ENCODE measurements at places on chromosomes 7 and 10. TPM values are rescaled to one million over a fixed set of nuclear protein-coding genes. Genes with fewer than 3 reads are reported as not detected.
A peak's percentile ranks its signal among the peaks of the same experiment; 100 is the strongest.

GRCh38 chr10:22765660-22766547, 51.5 kb upstream of the PIP4K2A start:
- no peak for DNase-seq

GRCh38 chr7:134613623-134614347, 32.9 kb upstream of the BPGM start:
- DNase-seq: no peak

DNA sequence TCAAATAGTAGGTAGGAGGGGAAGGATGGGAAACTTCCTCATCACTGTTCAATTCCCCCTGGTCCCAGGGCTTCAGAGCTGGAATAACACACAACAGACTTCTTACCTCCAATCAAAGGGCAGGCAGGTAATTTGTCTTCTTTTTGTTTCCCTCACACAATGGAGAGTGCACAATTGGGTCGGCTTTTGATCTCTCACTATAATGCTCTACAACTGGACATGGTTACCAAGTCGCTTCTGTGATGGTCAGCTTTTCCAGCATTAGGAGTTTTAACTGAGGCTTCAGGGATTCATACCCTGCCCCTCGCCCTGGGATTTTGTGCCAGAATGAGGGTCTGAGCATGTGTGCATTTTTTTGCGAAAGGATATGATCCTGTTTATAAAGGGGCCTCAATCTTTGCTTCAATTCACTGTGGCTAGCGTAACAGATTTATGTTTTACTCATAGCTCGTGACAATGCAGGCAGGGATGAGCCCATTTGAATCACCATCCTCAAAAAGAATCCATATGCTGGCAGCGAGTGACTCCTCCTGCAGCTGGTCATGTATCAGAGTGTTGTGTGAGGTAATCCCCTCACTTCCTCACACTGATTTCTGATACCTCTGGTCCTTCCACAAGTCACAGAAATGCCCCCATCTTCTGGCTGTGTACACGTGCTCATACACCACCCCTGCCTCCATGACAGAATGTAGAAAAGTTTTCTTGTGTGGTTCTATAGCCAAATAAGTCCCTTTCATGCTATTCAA, 189.6 kb downstream of the CTTNBP2 start:
- no peak for DNase-seq

TLL2 gene
- total RNA-seq: not detected

DNA sequence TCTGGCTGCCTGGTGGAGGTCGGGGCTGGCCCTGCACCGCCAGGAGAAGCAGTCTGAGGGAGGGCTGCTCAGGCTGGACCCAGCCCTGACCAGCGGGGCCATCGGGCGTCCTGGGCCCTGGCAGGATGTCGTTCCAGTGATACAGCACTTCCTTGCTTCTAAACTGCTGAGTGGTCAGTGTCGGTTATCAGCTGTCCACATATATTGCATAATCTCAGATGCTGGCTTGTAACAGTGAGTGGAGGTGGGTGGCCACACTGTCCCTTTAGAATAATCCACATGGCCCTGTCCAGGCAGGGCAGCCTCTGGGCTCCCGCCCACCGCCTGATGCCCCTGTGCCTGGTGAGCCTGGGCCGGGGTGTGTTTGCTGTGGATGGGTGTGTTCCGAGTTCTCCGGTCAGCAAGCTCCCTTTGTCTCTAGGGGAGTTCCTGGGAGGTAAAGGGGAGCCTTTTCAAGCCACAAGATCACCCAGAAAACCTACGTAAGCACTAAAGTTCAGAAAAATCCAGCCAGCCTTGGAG, 86.1 kb downstream of the LHPP start:
- no peak for DNase-seq

DNA sequence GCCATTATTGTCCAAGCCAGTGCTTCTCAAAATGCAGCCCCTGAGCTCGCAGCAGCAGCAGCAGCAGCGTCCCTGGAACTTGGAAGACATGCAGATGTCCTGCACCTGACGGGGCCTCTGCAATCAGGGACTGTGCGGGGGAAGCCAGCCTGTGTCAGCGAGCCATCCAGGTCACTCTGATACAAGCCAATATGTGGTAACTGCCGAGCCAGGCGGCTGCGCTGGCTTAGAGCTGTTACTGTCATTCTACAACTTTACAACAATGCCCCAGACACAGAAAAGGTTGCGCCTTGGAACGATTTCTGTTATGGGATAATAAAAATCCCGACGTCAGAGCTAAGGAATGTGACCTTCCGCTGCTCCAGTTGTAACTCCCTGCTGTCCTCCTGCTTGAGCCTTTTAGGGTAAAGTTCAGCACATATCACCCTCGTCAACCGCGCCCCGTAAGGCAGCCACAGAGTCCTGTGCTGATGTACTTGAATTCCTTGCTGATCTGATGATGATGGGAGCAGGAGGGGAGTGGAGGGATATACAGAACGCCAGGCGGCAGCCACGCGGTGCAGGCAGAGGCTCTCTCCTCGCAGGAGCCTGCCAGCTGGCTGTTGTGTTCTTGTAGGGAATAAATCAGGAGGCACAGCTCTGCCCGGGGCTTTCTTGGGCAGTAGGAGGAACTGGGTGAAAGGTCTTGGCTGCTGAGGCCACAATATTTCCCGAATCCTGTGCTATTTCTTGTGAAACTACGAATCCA, 20.0 kb upstream of the CRYGN start:
- peak; percentile 81 for DNase-seq

KLF14 gene
- not detected for total RNA-seq

VWDE gene
- 0.90 TPM for total RNA-seq

DNA sequence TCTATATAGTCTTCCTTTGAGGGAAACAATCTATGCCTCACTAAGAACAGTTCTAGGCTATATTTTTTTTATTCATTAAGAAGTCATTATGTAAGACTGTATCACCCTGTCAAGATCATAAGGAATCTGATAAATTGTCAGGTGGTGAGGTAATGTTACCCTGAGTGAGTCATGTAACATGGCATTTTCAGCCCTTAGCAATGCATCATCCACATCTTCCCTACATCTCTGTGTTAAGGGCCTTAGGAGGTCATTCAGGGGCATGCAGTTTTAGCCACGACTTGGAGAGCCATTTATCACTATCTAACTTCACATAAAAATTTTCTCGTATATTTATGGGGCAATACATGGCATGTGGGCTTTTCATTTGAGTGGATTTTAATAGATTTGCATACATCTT, 924.5 kb upstream of the MBL2 start:
- DNase-seq: no peak

DNA sequence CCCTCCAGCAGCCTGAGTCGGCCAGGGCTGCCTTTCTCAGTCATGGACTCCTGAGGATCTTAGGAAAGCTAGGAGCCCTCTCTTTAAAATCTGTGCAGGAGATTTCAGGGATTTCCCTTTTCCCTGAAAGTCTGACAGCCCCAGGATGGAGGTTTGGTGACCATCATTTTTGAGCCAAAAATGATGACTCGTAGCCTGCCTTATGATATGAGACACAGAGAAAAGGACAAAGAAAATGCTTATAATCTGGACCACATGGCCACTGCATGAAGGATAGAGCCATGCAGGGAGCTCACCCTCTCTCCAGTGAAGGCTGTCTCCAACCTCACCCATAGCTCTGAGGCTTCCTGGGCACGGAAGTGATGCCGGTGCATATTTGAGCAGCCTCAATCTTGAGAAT, 106.6 kb upstream of the CHST15 start:
- no peak for DNase-seq

- no peak for DNase-seq
These were observed 31.8 kb upstream of the NKX6-2 start for GRCh38 chr10:132817701-132818211.

- no peak for DNase-seq
These were observed 606.4 kb downstream of the CNTNAP2 start for GRCh38 chr7:146722986-146723385.

GRCh38 chr10:79125092-79125491, 56.3 kb downstream of the ZMIZ1 start:
- no peak for DNase-seq

CAMK2B gene
- total RNA-seq: 0.17 TPM

GRCh38 chr10:9111976-9112375, 1057.5 kb downstream of the GATA3 start:
- DNase-seq: no peak

GUSB gene
- 75.1 TPM for total RNA-seq

DNA sequence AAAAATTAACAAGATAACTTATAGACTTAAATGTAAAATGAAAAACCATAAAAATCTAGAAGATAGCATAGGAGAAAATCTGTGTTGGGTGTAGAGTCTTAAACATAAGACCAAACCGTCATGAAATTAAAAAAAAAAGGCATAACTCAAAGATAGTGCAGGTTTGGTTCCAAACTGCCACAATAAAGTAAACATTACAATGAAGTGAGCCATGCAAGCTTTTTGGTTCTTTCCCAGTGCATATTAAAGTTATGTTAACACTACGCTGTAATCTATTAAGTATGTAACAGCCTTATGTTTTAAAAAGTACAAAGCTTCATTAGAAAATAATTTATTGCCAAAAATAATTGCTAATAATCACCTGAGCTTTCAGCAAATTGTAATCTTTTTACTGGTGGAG, 1366.5 kb upstream of the LRRTM3 start:
- DNase-seq: no peak
